ENCODE measurements at places on chromosomes 2 and 18.

DNA sequence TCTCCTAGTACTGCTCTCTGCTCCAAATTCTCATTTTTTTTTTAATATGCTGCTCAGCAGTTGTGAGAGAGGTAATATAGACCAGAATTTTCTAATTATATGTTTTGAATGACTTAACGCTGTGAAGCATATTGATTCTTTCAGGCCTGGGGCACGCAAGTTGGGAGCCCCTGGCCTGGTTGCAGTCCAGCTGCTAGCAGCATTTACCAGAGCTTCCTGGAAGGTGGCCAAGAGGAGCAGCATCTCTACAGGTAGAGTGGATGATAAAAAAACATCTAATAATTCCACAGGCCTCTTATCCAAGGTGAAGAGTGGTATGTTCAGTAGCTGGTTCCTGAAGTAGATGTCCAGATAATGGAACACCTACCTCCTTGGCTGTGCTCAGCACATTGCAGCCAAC, 7.3 kb upstream of the UGP2 start:
- DNase-seq, result no peak

DNA sequence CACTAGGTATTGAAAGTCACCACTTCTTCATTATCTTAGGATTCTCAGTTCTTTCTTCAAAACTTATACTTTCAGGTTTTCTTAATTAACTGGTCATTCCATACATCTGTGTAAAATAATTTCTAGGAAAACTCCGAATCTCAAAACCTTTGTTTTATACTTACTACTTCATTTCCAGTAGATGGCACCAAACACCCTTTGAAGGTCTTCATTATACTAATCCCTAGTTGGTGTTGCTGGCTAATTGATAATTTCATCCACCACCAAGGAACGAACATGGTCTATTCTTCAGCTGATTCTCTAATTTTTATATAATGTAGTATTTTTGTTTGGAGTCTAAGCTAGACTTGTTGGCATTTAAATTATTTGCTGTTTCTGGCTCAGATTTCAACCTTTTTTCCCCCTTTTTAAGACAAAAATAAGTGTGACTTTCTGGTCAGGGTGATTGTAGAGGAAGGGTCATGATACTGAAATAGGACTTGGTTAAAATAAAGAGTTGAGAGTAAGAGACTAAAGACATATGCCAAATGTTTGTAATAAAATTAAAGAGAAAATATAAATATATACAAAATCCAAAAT, 2.8 kb upstream of the MXD1 start:
- no peak for DNase-seq

GRCh38 chr2:46489423-46490174, 10.2 kb downstream of the TMEM247 start:
- no peak for DNase-seq

- no peak for DNase-seq
Observed at GRCh38 chr2:67896476-67896875, 166.3 kb downstream of the C1D start.

DNA sequence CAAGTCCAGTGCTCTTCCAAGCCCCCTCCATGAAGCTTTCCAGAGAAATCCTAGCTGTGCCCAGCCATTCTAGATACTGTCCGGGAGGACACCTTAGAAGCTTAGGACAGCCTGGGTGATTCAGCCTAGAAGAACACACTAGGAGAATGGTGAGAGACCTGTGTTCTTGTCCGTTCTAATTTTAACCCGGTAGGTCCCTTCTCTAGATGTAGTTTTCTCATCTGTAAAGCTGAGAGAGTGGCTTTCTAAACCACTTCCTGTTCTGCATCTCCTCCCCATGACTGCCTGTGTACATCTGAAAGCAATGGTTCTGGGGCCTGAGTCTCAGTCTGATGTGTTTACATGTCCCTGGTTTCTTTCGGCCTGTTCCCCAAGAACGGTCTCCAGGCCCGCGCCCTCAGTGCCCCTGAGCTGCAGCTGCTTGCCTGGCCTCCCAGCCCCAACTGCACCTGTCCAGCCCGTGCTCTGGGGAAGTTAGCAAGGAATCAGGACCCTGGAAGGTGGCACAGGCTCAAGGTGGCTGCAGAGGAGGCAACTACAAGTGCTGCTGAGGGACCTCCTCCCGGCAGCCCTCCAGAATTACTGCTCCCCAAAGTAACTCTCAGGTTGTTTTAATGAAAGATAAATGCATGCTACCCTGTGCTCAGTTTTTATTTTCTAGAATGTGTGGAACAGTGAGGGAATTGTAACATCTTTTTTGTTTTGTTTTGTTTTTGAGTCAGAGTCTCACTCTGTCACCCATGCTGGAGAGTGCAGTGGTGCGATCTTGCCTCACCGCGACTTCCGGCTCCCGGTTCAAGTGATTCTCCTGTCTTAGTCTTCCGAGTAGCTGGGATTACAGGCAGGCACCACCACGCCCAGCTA, 105.9 kb downstream of the LBH start:
- DNase-seq, result no peak
